ENCODE measurements at places on chromosomes 12 and 14.

- DNase-seq: no peak
Measured at GRCh38 chr12:66823857-66824570, 145.1 kb upstream of the GRIP1 start.

DNA sequence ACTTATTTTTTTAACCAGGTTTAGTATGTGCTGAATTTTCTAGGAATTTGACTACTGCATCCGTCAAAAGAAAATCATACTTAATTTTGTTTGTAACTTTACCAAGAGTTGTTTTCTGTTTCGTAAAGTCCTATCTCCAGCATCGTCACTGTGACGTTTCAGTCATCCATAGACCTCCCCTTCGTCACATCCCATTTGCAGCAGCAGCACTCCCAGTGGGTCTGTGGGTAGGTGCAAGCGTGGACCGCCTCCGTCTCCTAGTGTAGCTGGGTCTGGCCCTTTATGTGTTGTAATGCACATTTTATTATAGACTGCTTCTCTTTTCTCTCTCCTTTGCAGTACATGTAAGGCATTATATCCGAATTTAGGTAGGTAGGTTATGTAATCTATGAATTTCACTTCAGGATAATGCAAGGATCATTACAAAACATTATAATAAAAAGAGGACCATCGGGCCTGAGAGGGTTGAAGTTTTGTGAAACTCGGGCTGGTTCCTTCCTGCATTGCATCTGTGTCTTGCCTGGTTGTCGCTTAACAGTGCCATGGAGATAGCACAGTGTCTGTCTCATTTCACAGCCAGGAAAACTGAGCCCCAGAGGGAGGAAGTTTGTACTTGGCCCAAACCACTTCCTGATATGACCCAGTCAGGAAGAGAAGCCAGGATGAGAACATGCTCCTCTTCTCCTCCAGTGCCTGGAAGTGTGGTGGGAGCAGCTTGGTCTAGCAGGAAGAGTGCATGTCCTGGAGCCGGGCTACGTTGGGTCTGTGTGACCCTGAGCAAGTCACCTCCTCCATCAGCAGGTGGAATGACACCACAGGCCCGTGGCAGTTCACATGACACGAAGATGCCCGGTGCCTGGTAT, 41.3 kb downstream of the EVL start:
- peak; percentile 55 for DNase-seq

DNA sequence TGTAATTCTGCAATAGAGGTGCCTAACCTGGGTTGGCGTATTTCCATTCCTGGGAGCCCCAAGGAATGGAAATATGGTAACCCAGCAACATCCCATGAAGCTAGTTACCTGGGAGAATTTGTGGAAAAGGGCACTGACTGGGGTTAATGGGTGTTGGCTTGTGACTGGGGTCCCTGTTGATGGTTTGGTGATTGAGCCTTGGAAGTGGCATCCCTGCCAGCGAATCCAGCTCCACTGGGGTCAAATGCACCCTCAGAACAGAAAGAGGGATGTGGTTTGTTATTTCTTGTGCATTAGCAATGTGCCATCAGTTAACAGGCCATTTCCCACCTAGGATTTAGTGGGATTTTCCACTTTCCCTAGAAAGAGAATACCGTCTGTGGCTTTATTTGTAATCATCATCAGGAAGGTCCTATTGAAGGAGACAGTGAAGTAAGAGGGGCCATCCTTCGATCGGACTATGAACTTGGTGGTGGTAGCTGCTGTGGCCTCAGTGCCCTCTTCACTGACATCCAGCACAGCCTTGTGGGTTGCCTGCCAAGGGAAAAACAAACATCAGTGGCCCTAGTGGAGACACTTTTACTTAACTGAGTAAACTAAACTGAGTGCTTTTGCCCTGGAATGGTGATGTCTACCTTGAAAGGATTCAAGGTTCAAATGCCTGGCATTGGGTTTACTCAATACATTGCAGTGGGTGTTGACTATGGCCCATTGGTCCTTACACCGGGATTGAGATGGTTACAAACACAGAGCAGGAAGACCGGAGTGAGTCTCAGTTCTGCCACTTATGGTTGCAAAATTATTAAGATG, 10.4 kb upstream of the SERPINA11 start:
- DNase-seq: no peak

GRCh38 chr12:27178255-27178654, 65.8 kb upstream of the STK38L start:
- no peak for DNase-seq

- no peak for DNase-seq
Measured at GRCh38 chr12:3775385-3776035, 22.6 kb upstream of the CRACR2A start.

DNA sequence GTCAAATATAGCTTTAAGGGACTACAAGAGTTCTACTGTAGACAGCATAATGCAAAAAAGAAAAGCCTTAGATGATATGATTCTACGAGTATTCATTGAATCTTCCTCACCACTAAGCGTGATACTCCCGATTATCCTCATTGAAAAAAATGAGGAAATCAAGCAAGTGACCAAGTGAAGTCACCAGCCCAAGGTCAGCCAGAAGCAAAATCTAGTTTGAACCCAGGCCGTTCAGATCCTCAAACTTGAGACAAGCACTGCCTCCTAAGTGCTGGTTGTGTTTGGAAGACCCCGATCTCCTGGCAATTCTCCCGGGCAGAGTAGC, 845 bp downstream of the GIT2 start:
- DNase-seq: no peak

DNA sequence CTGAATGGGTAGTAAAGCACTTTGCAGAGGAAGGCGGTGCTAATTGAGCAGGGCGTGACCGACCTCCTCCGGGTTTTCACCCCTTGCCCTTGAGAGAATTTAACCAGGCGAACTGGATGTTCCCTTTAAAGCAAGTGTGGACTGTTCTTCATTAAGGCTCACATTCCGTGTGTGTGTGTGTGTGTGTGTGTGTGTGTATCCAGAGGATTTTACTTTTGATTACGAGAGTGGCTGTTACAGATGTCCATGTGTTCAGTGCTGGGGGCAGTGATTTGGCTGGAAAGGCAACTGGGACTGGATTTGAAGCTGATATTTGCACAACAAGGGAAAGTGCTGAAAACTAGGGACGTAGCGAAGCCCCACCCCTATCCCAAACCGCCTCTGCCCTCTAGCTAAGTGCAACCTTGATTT, 2.2 kb downstream of the TMEM132C start:
- no peak for DNase-seq

- no peak for DNase-seq
Measured at GRCh38 chr12:100279159-100279558, 12.2 kb downstream of the SCYL2 start.

DNA sequence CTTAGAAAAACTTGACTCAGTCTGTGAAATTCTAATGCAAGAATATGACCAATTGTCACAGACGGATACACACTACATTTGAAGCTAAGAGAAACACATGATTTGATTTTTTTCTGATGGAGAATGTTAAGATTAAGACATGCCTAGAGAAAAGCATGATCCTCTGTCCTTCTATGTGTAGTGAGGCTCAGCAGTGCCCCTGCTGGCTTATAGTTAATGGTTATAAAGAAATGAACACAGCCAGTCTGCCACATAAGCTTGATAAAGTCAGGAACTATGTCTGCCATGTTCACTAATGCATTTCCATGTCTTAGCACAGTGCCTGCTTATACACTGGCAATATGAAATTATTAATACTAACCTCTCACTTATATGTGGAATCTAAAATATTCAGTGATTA, 168.1 kb upstream of the DAAM1 start:
- no peak for DNase-seq

GRCh38 chr14:90599748-90600507, 203.1 kb downstream of the CALM1 start:
- no peak for DNase-seq

DNA sequence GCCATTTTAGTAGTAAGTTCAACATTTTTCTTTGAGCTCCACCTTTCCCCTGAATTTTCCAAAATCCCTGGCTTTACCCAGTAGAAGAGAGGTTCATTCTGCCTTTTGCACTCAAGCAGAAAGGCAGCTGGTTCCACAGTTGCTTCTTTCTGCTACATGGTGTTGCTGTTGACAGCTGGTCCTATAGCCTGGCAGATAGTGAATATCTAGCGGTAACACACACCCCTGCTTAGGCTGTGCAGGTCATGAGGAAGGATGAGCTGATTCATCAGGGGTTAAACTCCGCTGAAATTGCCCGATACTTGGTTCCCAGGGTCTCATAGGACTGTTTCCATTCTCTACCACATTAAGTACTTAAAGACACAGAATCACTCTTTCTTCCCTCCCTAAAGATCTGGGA, 62.4 kb downstream of the PUS7L start:
- no peak for DNase-seq

DNA sequence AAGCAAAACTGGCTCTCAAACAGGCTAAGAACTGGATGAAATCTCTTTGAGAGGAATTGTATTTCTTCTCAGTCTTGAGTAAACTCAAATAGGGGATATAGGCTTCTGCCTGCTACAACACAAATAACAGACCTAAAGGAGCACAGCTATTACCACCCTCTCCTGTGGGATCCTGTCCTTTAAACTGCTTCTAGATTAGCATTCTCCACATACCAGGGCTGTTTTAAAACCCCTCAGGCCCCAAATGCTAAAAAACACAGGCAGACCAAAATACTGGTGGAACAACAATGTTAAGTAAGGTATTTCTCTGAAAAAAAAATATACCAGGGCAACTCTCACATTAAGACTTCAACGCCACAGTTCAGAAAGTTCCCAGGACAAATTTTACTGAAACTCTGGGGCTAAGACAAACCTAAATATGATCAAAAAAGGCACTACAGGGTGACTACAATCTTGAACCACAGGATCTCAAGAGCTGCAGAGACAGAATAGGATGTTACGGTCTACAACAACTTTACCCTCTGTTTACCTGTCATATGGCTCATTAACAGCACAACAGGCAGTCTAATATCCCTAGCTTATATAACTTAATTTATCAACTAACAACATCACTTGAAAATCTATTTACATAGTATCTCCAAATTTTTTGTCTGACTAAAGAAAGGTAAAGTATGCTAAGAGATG, 7.2 kb downstream of the CPNE8 start:
- no peak for DNase-seq

DNA sequence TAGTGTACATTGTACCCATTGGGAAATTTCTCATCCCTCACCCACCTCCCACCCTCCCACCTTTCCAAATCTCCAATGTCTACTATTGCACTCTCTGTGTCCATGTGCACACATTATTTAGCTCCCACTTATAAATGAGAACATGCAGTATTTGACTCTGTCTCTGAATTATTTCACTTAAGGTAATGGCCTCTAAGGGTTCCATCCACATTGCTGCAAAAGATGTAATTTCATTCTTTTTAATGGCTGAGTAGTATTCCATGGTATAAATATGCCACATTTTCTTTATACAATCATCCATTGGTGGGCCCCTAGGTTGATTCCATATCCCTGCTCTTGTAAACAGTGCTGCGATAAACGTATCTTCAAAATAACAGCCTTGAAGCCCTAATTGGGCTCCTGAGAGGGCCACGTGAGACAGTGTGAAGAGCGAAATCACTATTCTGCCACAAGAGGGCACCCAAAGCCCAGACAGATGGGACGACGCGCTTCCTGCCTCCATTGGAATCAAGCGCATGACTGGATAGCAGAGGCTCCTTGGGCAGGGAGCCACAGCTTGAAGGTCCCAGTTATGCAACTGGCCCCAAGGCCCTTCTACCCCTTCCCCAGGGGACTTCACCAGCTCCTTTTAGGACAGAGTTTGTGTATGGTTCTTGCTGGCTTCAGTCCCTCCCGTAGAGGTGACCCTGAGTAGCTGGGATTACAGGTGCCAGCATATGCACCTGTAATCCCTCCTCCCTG, 21.3 kb upstream of the CD27 start:
- peak; percentile 64 for DNase-seq

- DNase-seq: no peak
Measured at GRCh38 chr14:28773861-28774691, 7.5 kb downstream of the FOXG1 start.

- no peak for DNase-seq
Measured at GRCh38 chr14:97843066-97843465, 1045.9 kb downstream of the VRK1 start.

- no peak for DNase-seq
Measured at GRCh38 chr14:80426683-80427082, 215.4 kb upstream of the DIO2 start.

- no peak for DNase-seq
Measured at GRCh38 chr12:120787889-120788288, 62.3 kb downstream of the ACADS start.

DNA sequence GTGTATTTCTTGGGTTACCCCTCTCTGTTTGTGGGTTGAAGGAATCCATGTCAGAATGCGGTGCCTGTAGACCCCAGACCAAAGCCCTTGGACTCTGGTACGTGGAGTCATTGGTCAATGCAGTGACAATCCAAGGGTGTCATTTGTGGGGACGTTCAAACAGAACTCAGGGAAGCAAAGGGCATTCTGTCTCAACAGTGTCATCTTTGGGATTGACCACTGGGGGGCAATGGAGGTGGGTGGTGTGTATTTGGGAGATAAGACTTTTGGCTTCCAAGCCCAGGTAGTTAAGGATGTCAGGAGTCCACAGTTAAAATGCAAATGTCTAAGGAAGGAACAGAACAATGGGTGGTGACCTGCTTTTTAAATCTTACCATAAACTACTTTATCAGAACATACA, 54.6 kb upstream of the CCDC175 start:
- no peak for DNase-seq

DNA sequence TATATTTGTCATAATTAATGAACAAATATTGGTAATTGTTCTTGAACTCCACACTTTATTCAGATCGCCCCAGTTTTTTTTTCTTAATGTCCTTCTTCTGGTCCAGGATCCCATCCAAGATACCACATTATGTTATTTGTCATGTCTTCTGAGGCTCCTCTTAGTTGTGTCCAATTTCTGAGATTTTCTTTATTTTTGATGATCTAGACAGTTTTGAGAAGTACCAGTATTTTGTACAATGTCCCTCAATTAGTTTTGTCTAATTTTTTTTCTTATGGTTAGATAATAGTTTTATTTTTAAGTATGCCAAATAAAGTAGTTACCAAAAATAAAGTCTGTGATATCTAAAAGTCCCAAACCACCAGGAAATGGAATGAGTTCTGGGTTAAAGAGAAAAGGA, 440.8 kb upstream of the ATP2B1 start:
- no peak for DNase-seq

- DNase-seq: no peak
Measured at GRCh38 chr12:96190413-96191108, 3.6 kb upstream of the ELK3 start.

GRCh38 chr12:46265734-46266133, 3.1 kb downstream of the SLC38A1 start:
- DNase-seq: peak; percentile 11

- DNase-seq: no peak
Measured at GRCh38 chr14:30573226-30573814, 14.4 kb downstream of the G2E3 start.

- no peak for DNase-seq
Measured at GRCh38 chr12:132426349-132427173, 63.4 kb upstream of the FBRSL1 start.

GRCh38 chr12:51270951-51271518, 820 bp upstream of the SMAGP start:
- DNase-seq: no peak

- no peak for DNase-seq
Measured at GRCh38 chr12:1197264-1198018, 206.4 kb downstream of the ERC1 start.

- peak; percentile 75 for DNase-seq
Measured at GRCh38 chr14:22555384-22556011, 33.5 kb downstream of the DAD1 start.

GRCh38 chr14:102565331-102565887, 27.0 kb upstream of the RCOR1 start:
- no peak for DNase-seq

GRCh38 chr14:23028799-23029198, 5.9 kb downstream of the PSMB5 start:
- no peak for DNase-seq

Measured in stimulated activated CD4-positive, alpha-beta T cell treated with anti-CD3 and anti-CD28 coated beads, Interleukin-15, amount 100 ng/mL, for 48 hours (primary cell).